SJSA1 (cell line): ENCODE measurements at places on chromosomes 2 and 18.

DNA sequence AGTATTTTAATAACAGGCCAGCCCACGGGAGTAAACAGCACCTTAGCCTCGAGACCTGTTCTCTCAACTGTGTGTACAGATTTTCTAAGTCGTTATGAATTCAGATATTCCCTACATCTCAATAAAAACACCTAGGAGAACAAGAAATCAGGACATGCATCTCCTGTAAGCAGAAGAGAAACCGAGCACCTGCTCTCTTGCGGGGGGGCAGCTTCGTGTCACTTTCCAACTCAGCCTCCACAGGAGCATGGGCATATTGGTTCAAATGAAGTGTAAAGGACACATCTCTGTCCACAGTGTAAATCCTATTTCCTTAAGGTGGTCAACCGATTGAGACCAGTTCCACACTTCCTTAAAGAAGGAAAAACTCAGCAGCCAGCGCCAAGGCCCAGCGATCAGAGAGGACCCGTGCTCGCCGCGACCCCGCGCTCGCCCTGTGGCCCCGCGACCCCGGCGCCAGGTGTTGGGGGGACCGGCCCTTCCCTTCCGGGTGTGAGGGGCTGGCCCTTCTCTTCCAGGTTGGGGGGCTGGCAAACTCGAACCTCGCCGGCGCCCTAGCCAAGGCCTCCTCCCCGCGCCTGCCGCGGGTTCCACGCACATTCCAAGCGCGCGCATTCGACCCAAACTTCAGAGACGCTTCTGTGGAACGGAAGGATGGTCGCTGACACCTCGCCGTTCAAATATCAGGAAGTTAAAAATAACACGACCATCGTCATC lies 652 bp downstream of the SH3YL1 start:
- no peak for DNase-seq

- DNase-seq = no peak
Observed at GRCh38 chr2:214127571-214127970, 283.3 kb upstream of the VWC2L start.

DNA sequence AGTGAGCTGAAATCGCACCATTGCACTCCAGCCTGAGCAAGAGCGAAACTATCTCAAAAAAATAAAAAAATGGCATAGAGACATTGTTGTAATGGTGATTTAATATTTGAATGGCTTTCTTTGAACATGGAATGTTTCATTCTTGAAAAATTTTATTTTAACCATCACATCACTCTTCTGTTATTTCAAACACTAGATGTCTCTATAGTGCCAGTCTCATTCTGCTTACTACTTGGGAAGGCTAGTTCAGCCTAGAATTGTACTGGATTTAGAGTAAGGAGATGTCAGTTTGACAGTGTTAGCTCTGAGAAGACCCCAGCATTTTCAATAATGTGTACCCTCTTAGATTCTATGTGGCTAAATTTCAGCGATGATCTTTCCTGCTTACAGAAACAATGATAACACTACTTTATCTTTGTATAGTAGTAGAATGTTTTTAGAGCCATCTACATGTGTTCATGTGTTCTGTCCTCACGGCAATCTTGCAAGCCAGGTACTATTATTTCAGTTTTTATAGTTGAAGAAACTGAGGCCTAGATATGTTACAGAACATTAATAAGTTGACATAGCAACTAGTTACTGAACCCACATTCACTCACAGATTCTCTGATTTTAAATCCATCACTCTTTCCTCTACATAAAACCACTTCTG lies 142.9 kb upstream of the ZSWIM2 start:
- DNase-seq = no peak

- no peak for DNase-seq
Observed at GRCh38 chr2:205324355-205324754, 357.9 kb upstream of the NRP2 start.

DNA sequence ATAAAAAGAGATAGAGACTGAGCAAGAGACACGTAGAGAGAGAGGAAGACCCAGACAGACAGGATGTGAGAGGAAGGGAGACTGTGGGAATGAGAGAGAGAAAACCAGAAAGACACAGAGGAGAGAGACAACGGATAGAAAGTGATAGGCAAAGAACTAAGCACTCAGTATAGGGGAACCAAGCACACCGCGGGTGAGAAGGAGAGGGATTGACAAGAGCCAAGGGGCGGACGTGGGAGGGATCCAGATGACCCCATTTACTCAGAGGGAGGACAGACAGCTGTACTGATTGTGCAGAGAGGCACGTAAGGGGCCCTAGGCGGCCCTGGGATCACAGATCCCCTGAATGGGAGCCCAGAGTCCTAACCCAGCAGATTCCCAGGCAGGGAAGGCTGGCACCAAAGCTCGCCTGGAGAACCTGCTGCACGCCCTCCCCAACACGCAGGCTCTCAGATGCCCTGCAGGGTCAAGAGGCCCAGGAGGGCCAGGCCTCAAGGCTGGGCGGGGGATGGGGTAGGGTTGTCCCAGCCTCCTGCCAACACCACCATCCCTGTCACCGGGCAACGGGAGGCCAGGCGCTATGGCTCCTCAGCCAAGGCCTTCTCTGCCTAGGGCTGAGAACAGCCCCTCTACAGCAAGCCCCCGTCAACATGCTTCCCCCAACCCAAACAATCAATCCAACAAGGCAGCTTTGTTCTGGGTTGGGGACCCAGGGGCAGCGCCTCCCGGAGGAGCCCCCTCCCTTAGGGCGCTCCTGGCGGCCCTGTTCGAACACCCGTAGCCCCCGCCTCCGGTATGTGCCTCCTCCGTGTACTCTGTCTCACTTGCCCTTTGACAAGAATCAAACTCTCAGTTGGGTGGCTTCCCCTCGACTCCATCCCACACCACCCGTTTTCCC lies 579 bp downstream of the LOXL3 start:
- no peak for DNase-seq

- DNase-seq = no peak
Observed at GRCh38 chr2:57448816-57449215, 597.8 kb upstream of the VRK2 start.

- DNase-seq = no peak
Observed at GRCh38 chr2:98468621-98469236, 24.1 kb downstream of the INPP4A start.

DNA sequence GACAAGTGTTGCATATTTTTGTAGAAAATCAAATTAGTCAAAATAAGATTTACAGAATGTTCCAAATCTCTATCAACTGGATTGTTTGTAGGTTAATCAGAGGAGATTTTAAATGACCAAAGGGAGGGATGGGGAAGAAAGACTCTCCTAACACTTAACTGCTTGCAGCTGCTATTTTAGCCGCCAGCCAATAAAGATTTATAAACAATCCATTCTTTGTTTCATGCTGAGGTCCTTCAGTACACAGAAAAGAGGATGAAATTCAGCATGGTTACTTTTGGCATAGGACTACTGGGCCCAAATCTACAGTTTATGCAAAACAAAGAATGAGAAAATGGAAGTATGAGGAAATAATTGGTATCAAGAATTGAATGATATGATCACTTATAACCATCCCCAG lies 86.4 kb upstream of the FN1 start:
- DNase-seq = no peak

DNA sequence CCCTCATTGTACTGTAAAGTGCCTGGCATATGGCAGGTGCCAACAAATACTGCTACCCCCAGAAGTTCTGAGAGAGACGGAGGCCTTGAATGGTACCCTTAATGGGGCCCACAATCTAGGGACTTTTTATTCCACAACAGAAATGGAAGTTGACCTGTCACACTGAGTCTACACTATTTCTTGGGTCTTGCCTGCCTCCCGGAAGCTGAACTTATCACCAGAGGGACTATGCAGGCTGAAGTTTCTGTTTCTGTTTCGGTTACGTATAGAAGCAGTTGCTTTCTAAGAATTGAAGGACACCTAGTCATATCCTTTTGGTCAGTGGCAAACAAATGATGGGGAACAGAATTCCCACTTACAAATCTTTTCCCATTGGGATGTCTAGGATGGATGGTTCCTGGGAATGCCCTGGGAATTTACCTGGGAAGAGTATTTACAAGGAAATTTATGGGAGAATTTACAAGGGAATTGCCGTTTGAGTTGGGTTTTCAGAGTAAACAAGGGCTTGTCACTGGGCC lies 74.2 kb downstream of the HS1BP3 start:
- DNase-seq = no peak

GRCh38 chr2:74597410-74597809 lies 42.9 kb downstream of the DOK1 start:
- DNase-seq = no peak
